ENCODE measurements at places on chromosomes 13 and 19.

- DNase-seq: peak; percentile 90
Observed at GRCh38 chr19:41352609-41353465, 885 bp downstream of the TGFB1 start.

DNA sequence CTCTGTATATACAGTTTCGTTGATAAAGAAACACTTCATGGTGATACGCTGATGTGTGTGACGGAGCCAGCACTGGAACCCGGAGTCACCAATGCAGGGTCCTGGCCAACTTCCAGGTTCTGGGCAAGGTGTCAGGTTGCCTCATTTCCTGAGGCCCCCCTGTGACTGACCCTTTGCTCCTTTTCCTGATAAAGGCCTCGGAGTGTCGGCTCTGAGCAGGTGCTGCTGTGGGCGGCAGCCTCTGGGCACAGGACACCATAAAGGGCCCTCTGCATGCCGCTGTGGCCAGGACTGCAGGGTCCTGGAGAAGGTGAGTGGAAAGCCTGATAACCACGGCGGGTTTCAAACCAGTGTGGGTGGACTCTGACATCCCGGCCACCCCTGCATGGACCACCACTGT, 17.3 kb upstream of the MYDGF start:
- DNase-seq: no peak

- no peak for DNase-seq
Observed at GRCh38 chr19:40442328-40443130, 1.6 kb downstream of the SERTAD3 start.

- DNase-seq: no peak
Observed at GRCh38 chr13:73579574-73580274, 520.9 kb downstream of the KLF5 start.

Measured in OCI-M1 (cell line).